Stimulated activated effector memory CD8-positive, alpha-beta T cell treated with anti-CD3 and anti-CD28 coated beads, Interleukin-12 subunit alpha, Interleukin-12 subunit beta, amount 100 ng/mL, for 72 hours (primary cell): ENCODE measurements at places on chromosomes 13 and 19.

DNA sequence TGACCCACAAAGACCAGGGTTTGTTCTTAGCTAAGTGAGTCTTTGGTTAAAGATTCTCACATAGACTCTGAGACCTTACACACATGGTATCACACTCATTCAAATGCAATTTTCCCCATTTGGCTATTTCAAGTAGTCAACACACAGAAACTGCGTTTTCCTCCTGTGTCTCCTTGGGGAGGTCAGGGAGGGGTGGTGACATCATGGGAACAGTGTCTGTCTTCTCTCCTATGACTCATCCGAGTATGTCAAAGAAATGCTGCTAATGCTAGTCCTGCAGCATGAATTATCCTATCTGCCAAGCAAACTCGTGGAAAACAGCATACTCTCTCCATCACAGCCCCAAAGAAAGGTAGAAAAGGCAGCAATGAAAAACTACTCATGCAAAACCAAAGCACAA lies 100.2 kb downstream of the ENOX1 start:
- no peak for DNase-seq

DNA sequence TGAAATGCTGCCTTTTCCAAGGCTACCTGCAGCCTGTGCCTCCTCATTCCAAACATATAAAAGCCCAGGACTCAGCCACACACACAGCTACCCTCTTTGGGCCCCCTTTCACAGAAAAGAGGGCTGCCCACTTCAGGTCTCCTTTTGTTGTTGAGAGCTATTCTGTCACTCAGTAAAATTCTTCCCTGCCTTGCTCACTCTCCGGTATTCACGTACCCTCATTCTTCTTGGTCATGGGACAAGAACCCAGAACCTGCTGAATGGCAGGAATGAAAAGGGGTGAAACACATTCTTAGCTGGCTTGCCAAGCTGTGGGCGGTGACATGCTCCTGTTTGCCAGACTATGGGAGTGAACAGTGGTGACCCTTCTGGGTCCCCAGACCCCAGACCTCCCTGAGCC lies 338.0 kb upstream of the ATXN8OS start:
- no peak for DNase-seq

DNA sequence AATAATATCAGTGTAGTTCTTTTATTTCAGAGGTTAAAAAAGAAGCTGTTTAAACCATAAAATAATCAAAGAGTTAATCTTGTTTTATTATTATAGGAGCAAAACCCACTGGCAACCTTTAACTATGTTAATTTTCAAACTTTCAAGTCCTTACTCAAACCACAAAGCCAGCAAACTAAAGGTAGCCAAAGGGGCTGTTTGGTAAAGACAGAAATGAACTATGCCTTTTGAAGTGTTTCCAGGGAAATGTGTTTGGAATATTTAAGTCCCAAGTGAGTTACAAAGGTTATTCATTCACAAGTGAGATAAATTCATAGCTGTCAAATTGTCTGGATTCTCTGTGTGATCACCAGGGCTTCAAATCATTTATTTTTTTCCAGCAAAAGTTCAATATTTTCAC lies 264.7 kb downstream of the MZT1 start:
- no peak for DNase-seq

- DNase-seq = no peak
Measured at GRCh38 chr13:33662392-33662791, 155.6 kb upstream of the RFC3 start.

GRCh38 chr13:60931858-60932546 lies 483.6 kb downstream of the PCDH20 start:
- DNase-seq = no peak

DNA sequence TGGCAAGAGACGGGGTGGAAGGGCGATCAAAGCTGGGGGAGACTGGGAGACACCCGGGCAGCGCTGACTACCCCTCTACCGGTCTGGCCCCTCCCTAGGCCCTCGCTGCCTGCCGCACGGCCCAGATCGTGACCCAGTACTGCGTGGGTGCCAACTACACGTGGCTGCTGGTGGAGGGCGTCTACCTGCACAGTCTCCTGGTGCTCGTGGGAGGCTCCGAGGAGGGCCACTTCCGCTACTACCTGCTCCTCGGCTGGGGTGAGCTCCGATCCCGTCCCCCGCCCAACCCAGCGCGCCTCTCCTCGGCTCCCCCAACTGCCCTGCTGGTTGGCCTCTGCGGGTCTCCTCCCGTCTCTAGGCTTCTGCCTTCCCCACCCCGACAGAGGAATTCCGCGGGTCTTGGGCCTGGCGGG lies 8.8 kb downstream of the GIPR start:
- peak; percentile 74 for DNase-seq

- DNase-seq = no peak
Measured at GRCh38 chr13:47004540-47004939, 107.7 kb upstream of the HTR2A start.
